NCI-H510A treated with DMSO at 0.1 percent for 48 hours (cell line): ENCODE measurements at places on chromosomes 13 and 19.

DNA sequence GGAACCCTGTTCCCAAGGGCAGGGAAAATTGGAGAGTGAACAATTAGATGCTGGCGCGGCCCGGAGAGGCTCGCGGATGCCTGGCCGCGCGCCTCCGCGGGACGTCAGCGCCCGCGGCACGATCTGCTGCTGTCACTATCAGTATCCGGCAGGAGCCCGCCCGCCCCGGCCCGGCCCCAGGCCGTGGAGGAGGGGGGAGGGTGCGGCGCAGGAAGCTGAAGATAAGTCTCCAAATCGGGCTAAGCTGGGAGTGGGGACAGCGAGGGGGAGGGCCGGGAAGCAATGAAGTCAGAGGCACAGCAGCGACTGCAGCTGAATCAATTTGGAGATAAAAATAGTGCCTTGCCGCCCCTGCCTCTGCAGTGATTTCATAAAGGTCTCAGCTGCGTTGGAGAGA is 441.5 kb upstream of the KLF12 start:
- DNase-seq: no peak

- peak; percentile 40 for DNase-seq
Observed at GRCh38 chr19:46954993-46955812, 64.4 kb upstream of the NPAS1 start.

- DNase-seq: no peak
Observed at GRCh38 chr13:32407854-32408253, 20.1 kb downstream of the N4BP2L1 start.

- no peak for DNase-seq
Observed at GRCh38 chr13:110877737-110878258, 37.1 kb downstream of the ANKRD10 start.

- no peak for DNase-seq
Observed at GRCh38 chr19:23771761-23772674, 13.3 kb upstream of the ZNF681 start.

GRCh38 chr19:7874076-7874896 is at the start of gene PRR36:
PRR36 (minus strand) TSS chr19:7874390; CDS start chr19:7873689, 701 bp downstream.
- DNase-seq: peak; percentile 90

GRCh38 chr13:44063881-44064280 is 184.2 kb downstream of the LACC1 start:
- no peak for DNase-seq

- no peak for DNase-seq
Observed at GRCh38 chr19:12953799-12954611, 3.0 kb downstream of the GADD45GIP1 start.

DNA sequence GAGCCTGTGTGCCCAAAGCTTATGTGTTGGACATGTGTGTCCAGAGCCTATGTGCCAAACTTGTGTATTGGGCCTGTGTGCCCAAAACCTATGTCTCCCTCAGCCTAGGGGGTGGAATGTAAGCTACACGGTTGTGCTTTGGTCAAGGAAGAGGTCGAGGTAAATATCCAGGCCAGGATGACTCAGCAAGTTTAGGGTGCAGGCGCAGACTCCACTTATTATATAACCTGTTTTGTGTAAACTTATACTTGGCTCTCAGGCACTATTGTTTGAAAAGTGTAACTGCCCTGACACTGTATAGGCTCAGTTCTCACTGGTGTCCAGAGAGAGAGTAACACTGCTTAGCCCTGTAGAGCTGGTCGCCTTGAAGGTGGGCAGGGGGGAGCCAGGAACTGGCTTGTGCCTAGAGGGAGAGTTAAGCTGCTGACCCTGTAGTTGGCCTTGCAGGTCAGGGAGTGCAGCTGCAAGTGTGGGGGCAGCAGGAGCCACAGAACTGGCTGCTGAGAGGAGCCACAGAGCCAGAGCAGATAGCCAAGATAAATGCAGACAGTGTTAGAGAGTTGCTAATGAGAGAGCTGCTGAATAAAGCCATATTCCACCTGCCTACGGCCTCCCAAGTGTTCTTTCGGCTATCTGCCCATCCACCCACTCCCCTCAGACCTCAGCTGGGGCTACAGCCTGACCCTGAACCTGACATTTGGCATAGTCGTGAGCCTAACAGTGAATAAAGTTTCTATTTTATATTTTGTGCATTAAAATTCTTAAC is 517.2 kb upstream of the SLITRK1 start:
- no peak for DNase-seq

DNA sequence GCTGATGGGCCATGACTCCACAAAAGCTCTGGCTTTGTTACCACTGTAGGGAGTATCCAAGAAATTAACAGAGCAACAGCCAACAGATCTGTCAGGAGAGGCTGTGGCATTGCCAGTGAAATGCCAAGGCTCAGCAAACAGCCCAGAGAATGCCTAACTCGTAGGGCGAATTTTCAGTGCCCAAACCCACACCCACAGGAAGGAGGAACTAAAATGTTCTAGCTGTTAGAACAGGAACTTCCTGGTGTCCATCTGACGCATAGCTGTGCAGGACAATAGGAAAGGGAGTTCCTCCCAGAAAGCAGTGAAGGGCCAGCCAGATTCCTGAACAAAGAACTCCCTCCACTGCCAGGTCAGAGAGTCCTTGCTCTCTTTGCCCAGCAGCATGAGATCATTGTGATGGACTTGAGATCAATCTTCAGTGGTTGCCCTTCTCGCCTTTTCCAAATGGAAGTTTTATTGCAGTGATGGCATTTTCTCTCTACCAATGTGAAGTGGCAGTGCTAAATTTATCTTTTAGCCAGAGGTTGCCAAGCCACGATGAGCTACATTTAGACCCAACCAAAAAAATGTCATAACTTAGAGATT is 224.2 kb upstream of the STARD13 start:
- DNase-seq: no peak

DNA sequence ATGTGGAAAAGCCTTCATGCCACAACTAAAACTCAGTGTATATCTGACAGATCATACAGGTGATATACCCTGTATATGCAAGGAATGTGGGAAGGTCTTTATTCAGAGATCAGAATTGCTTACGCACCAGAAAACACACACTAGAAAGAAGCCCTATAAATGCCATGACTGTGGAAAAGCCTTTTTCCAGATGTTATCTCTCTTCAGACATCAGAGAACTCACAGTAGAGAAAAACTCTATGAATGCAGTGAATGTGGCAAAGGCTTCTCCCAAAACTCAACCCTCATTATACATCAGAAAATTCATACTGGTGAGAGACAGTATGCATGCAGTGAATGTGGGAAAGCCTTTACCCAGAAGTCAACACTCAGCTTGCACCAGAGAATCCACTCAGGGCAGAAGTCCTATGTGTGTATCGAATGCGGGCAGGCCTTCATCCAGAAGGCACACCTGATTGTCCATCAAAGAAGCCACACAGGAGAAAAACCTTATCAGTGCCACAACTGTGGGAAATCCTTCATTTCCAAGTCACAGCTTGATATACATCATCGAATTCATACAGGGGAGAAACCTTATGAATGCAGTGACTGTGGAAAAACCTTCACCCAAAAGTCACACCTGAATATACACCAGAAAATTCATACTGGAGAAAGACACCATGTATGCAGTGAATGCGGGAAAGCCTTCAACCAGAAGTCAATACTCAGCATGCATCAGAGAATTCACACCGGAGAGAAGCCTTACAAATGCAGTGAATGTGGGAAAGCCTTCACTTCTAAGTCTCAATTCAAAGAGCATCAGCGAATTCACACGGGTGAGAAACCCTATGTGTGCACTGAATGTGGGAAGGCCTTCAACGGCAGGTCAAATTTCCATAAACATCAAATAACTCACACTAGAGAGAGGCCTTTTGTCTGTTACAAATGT is 16.4 kb downstream of the ZNF175 start:
- no peak for DNase-seq

- DNase-seq: no peak
Observed at GRCh38 chr19:4570916-4571304, 11.4 kb upstream of the SEMA6B start.

DNA sequence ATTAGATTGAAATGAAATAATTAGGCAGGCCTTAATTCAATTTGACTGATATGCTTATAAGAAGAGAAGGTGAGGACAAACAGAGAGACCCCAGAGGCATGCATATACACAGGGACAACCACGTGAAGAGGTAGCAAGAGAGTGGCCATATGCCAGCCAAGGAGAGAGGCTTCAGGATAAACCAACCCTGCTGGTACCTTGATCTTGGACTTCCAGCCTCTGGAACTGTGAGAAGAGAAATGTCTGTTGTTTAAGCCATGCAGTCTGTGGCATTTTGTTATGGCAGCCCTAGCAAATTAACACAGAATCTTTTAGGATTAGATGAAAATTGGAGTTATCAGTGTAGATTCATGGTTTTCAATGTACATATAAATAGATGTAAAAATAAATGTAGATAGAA is 120.1 kb downstream of the KCTD15 start:
- DNase-seq: no peak

DNA sequence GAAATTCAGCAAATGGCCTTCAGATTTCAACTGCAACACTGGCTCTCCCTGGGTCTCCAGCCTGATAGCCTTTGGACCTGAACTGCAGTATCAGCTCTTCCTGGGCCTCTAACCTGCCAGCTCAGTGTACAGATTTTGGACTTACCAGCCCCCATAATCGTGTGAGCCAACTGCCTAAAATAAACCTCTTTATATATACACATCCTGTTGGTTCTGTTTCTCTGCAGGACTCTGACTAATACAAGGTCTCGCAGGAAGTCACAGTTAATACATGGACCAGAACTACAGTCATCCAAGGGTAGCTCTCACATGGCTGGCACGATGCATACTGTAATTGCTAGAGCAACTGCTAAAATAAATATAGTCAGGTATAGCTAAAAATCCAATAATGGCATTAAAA is 85.1 kb downstream of the KATNAL1 start:
- no peak for DNase-seq

DNA sequence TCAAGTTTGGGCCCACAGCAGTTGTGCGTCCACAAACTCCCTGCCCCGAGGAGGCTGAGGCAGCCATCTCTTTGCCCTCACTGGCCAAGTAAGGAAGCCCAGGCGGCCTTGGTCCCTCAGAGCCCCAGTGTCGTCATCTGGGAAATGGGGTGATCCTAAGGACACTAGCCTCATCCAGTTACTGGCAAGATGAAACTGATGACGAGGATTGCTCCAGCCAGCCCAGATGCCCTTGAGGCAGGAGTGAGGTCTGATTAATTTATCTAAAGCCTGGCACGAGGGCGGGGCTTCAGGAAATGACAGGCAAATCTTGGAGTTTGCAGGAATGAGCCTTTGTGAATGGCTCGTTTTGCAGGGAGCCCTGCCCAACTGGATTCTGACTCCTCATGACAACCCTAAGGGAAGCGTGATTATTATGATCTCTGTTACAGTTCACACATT is 5.6 kb downstream of the LIPE start:
- no peak for DNase-seq

DNA sequence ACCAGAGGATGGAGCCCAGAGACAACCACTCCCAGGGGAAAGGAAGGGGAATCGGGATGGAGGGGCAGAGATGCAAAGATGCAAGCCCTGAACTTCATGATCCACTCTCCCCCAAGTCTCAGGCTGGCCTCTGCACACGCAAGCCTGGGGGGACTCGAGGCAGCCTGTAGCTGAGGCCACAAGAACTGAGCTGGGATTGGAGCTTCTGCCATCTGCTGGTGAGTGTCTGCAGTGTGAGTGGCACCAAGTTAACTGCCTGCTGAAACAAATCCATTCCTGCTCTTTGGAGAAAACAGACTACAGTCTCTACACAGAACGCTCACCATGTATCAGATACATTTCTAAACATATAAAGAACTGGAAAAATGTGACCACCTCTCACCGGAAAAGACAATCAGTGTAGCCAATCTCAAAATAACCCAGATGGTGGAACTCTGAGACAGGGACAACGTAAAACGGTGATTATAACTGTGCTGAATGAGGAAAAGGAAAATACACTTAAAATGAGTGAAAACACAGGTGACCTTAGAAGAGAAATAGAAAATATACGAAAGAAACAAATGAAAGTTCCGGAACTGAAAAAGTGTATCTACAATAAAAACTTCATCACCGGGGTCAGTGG is 62.1 kb downstream of the KLF2 start:
- peak; percentile 17 for DNase-seq

GRCh38 chr13:75961911-75962310 is 325.8 kb downstream of the LMO7 start:
- no peak for DNase-seq

DNA sequence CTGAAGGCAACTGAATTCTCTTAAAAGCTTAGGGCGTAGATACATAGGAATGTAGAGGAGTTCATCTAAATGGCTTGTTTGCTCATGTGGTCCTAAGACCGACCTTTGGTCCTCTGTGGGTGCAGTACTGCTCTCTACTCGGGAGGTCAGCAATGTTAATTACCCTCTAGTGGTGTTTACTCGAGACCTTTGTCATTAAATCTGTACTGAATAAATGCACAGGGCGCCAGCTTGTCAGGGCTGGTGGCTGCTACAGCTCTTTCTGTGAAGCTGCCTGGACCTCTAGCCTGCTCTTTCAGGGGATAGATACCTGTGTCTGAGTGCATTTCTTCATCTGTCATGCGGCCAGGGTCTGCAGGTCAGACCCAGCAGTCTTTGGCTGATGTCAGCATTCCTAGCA is 29.2 kb upstream of the MPHOSPH8 start:
- no peak for DNase-seq

DNA sequence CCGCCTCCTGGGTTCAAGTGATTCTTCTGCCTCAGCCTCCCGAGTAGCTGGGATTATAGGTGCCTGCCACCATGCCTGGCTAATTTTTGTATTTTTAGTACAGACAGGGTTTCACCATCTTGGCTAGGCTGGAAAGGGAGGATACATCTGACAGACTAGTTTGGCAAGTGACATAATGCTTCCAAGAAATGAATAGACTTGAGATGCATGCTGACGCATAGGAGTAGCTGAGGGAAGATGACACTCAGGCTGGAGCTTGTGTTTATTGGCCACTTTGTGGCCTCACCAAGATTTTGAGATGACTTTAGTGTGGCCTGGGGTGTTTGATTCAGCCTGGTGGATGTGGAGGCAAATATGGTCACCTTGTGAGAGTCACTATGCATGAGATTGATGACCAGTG is 4.0 kb downstream of the ZNF586 start:
- DNase-seq: no peak

DNA sequence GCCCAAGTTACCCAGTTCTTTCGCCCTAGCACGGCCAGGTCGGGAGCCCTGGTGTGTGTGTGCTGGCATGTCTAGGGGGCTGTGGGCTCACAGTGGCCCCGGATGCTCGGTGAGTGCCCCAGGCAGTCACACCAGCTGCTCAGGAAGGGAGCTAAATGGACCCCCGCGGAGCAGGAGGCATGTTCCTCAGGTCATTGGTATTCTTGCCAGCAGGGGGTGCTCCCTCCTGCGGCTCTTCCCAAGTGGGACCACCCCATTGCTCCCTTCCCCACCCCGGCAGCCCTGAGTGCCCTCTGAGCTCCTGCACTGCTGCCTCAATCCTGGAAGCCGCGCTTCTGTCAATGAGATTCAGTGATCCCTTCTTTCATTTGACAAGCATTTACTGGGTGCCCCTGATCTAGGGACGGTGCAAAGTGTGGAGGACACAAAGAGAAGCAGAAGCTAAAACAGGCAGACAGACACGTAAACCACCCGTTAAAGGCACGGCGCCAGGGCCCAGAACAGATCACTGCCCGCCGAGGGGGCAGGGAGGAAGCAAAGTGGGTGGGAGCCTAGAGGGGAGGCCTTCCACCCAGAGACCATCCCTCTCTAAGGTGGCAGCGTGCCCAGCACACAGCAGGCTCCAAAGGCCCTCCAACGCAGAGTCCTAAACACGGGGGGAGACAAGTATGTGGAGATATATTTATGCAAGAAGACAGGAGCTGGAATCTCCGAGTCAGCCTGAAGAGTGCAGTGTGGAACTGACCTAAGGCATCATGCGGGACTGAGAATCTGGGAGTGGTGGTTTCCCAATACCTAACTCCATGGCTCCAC is 5.2 kb upstream of the ADPRHL1 start:
- no peak for DNase-seq

GRCh38 chr13:37149380-37149779 is 43.9 kb upstream of the CSNK1A1L start:
- no peak for DNase-seq

GRCh38 chr19:6020166-6020882 is 42.4 kb upstream of the RANBP3 start:
- peak; percentile 89 for DNase-seq
